ENCODE measurements at places on chromosomes 4 and X.

GRCh38 chr4:26044524-26044923, 130.5 kb downstream of the SMIM20 start:
- DNase-seq: no peak

GRCh38 chr4:13615161-13615560, 12.4 kb downstream of the BOD1L1 start:
- DNase-seq: no peak

DNA sequence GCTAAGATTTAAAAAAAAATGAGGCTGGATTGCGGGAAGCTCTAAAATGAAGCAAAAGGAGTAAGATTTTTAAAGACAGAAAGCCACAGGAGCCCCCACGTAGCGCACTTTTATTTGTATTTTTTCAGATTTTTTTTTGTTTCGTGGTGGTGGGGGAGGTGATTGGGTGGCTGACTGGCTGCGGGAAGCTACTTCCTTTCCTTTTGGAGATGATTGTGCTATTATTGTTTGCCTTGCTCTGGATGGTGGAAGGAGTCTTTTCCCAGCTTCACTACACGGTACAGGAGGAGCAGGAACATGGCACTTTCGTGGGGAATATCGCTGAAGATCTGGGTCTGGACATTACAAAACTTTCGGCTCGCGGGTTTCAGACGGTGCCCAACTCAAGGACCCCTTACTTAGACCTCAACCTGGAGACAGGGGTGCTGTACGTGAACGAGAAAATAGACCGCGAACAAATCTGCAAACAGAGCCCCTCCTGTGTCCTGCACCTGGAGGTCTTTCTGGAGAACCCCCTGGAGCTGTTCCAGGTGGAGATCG, 908 bp downstream of the PCDH10 start:
- no peak for DNase-seq

GRCh38 chr4:118773429-118773792, 62.5 kb downstream of the SEC24D start:
- no peak for DNase-seq

GRCh38 chr4:186068581-186069348, at the start of gene TLR3:
Gene TLR3 (plus strand): TSS chr4:186069156. CDS start chr4:186076620, 7,464 bp downstream.
- DNase-seq: no peak

DNA sequence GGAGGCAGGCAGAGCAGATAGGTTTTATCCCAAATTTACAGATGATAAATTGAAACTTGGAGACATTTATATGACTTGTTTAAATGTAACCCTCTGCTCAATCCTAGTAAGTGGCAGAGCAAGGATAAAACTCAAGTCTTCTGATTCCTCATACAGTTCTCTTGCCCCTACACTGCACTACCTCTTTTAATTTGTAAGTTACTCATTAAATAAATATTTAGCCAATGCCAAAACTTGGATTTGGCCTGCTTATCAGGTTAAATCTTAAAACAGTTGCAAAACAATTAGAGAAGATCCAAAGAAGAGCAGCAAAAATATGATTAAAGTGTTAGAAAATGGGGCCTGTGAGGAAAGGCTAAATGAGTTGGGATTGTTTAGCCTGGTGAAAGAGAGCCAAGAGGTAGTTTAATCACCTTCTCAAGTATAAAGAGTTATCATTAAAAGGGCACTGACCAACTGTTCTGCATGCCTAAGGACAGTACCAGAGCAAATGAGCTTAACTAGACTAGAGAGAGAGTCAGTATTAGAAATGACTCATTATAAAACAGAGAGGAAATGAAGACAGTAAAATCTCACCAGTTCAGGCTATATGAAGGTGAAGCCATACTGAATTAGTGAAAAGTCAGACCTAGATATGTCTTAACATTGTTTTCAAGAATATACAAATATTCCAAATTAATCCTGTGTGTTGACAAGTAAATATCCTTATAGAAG, 146.3 kb downstream of the GRIA3 start:
- no peak for DNase-seq

DNA sequence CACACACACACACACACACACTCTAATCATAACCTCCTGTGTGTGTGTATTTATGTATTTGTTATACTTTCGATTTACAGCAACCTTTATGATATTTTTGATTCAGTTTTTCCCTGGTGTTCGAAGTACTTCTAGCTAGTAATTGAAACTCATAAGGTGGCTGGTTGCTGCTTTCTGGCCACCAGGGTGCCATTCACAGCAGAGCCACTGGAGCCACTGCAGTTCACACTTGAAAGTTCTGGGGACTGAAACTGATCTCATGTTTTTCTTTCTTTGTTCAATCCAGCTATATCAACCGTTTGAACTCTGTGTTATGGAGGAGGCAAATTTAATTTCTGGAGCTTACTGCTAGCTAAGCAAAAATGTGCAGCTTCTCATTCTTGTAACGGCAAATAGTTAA, 419.4 kb downstream of the ADGRL3 start:
- DNase-seq: no peak

DNA sequence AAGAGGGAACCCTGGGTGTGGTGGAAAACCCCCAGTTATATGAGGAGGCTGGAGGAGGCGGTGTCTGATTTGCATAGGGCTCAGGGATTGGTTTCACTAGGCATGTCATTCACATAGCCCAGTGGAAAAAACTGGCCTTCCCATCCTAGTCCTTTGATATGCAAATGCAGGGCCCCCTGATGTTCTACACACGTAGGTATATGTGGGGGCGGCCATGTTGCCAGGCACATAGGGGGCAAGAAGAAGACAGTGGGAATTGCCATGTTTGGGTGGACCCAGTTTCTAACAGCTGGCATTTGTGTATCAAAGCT, 34.0 kb upstream of the ENPP6 start:
- no peak for DNase-seq

GRCh38 chrX:120446498-120446897, 22.6 kb downstream of the LAMP2 start:
- DNase-seq: no peak

DNA sequence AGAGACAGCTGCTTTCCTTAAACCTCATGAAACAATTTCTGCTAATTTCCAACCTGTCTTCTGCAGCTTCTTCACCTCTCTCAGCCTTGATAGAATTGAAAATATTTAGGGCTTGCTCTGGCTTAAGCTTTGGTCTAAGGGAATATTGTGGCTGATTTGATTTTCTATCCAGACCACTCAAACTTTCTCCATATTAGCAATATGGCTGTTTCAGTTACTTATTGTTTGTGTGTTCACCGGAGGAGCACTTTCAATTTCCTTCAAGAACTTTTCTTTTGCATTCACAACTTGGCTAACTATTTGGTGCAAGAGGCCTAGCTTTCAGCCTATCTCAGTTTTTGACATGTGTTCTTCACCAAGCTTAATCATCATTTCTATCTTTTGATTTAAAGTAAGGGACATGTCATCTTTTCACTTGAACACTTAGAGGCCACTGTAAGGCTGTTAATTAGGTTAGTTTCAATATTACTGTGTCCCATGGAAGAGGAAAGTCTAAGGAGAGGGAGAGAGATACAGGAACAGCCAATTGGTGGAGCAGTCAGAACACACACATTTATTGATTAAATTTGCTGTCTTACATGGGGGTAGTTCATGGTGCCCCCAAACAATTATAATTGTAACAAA, 213.2 kb downstream of the RASL11B start:
- no peak for DNase-seq

GRCh38 chr4:152778656-152779512, 646 bp downstream of the TIGD4 start:
- DNase-seq: no peak

DNA sequence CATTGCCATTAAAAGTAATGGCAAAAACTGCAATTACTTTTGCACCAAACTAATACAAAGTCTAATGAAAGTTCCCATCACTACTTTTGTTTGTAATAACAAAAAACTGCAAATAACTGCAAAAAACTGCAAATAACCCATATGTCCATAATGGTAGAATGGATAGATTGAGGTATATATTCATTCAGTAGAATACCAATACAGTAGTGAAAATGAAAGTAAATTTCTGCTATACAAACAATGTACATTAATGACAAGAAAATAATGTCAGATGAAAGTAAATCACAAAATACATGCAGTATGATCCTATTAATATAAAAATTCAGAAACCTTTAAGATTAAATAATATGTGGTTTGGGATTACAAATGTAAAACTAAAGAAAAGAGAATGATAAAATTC, 41.3 kb upstream of the CEP135 start:
- DNase-seq: no peak

- DNase-seq: no peak
These were observed 4.4 kb upstream of the SRPX start for GRCh38 chrX:38225093-38225492.

DNA sequence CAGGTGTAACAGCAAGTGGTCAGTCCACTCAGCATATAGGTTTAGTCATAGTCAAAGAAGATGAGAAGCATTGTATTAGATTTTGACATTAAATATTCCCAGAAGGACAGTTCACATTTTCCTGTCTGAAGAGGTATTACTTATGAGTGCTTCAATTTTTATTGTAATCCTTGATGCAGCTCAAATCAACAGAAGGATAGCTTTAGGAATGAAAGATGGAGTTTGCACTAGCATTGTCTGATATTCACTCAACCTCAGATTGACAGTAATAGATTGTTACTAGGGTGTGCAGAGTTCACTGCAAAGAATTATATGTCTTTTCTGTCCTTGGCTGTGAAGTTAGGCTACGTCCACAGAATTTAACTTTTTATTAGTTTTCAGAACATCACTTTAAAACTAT, 764.3 kb upstream of the AADAT start:
- no peak for DNase-seq

- no peak for DNase-seq
These were observed 108.1 kb downstream of the LARP1B start for GRCh38 chr4:128169245-128169644.

DNA sequence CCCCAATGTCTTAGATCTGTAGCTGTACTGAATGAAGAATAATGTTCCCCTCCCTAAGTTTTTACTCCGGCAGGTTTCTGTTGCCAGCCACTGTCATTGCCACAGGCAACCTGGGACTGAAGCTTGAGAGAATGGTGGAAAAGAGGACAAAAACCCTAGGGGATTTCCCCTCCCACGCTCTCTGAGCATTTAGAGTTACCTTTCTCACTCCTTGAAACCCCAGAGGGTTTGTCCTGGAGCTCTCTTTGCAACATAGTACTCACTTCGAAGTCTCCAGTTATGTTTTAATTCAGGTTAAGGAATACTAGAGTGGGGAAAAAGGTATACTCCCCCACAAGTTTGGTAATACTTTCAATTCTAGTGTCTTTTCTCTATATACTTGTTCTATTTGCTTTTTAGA, 31.5 kb downstream of the F8 start:
- no peak for DNase-seq

DNA sequence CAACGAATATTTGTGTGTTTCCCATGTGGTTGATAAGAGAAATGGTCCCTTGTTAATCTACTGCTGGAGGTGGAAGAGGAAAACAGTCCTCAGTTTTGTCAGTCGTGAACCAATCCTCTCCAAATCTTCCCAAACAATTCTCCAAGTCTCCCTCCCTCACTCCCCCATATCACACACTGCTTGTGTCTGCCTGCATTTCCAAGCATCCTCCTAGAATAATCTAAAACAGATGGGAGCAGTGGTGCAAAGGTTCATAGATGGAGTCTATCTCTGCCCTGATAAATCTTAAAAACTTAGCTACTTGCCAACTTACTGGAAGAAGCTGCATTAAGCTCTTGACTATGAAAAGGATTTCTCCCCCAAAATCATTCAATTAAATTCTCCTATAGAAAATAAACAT, 43.7 kb upstream of the SH3KBP1 start:
- no peak for DNase-seq

- no peak for DNase-seq
These were observed 42.6 kb downstream of the RAB28 start for GRCh38 chr4:13441506-13441905.

DNA sequence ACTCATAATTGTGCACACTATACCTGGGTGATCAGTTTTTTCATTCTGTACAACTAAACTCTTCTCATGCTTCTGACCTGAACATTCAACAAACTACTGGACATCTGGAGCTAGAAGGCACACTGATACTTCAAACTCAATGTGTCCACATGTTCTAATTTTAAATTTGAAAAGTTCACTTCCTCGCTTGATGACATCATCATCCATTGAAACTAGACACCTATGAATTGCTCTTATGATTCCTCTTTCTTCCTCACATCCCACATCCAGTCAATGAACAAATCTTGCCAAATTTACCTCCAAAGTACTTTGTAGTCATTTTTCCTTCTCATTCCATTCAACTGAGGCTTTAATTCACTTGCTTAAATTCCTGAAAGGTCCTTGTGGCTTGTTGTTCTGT, 549.4 kb downstream of the GALNTL6 start:
- no peak for DNase-seq

DNA sequence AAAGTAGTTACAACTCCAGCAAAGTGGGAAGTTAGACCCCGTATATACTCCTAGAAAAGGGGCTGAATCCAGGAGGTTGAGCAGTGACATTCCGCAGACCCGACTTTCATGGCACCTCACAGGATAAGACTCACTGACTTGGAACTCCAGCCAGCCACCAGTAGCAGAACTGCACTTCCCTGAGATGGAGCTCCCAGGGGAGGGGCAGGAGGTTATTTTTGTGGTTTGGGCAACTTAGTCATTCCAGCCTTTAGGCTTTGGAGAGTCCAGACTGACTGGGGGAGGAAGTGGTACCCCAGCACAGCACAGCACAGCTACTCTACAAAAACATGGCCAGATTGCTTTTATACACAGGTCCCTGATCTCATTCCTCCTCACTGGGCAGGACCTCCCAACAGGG, 319.1 kb downstream of the PCDH19 start:
- DNase-seq: no peak

DNA sequence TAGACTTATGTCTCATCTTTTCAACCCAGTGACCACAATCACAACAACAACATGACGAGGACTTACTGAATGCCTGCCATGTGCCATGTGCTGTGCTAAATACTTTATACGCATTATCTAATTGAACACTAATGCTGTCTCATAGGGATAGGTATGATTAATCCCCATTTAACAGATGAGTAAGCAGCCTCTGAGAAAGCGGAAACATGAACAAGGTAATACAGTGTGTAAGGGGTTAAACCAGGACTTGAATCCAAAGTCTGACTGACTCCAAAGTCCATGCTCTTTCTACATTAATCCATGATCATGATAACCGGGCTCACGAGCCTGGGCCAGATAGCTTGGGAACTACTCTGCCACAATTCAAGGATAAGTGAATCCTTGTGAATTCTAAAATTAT, 105.3 kb upstream of the MBNL3 start:
- no peak for DNase-seq

DNA sequence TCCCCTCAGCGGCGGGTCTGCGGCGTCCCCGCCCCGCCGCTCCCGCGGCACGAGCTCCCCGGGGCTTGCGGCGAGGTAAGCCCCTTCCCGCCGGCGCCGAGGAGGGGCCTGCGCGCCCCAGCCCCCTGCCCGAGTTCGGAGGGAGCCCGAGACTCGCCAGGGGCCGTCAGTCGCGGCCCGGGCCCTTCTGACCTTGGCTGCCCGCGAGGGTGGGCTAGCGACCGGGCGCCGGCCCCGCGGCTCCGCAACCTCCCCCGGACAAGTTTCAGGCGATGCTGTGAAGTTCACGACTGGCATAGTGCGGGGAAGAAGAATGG, 554 bp downstream of the CDKL5 start:
- no peak for DNase-seq

GRCh38 chr4:109966891-109967481, 54.3 kb downstream of the EGF start:
- DNase-seq: no peak

GRCh38 chrX:129360175-129360574, 163.1 kb downstream of the SMARCA1 start:
- peak; percentile 28 for DNase-seq

GRCh38 chr4:55386073-55386472, 9.7 kb upstream of the TMEM165 start:
- no peak for DNase-seq

- DNase-seq: no peak
These were observed 98.2 kb downstream of the MAPK10 start for GRCh38 chr4:86261636-86262035.

GRCh38 chrX:21939906-21940305, 603 bp upstream of the SMS start:
- DNase-seq: no peak

All from NCI-H2081 treated with DMSO at 0.1 percent for 48 hours (cell line).